D341Med (cell line): ENCODE measurements at places on chromosomes 2 and 18.

DNA sequence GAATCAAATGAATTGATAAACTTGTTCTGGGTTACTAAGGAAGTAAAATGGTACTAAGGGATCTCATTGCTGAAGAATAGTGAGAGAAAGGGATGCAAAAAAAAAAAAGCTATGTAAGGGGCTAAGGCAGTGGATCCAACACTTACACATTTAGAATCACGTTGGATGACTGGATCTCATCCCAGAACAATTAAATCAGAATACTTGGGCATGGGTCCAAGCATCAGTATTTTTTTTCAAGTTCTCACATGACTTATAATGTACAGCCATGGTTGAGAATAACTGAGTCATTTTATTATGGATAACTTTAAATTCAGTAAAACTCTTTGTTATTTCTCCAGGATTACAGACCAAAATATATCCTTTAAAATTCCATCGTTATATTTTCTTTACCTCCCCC is 8.5 kb downstream of the DSC1 start:
- DNase-seq, result no peak

DNA sequence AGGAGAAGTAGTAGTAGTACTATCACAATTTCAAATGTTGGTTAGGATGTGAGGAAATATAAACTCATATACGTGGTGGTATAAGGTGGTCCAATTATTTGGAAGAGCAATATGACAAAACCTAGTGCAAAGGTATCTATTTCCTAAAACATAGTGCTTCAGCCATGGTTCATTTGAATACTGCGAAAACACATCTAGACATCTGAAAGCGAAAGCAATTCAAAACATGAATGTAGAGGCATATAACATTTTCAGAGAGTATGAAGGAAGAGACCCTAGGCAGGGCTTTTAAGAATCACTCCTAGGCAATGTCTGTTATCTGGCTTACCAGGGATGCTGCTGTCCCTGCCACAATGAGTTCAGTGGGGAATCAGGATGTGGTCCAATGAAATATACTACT is 1085.8 kb downstream of the TDRD15 start:
- DNase-seq, result no peak

GRCh38 chr2:46229134-46230063 is 67.8 kb upstream of the EPAS1 start:
- no peak for DNase-seq

DNA sequence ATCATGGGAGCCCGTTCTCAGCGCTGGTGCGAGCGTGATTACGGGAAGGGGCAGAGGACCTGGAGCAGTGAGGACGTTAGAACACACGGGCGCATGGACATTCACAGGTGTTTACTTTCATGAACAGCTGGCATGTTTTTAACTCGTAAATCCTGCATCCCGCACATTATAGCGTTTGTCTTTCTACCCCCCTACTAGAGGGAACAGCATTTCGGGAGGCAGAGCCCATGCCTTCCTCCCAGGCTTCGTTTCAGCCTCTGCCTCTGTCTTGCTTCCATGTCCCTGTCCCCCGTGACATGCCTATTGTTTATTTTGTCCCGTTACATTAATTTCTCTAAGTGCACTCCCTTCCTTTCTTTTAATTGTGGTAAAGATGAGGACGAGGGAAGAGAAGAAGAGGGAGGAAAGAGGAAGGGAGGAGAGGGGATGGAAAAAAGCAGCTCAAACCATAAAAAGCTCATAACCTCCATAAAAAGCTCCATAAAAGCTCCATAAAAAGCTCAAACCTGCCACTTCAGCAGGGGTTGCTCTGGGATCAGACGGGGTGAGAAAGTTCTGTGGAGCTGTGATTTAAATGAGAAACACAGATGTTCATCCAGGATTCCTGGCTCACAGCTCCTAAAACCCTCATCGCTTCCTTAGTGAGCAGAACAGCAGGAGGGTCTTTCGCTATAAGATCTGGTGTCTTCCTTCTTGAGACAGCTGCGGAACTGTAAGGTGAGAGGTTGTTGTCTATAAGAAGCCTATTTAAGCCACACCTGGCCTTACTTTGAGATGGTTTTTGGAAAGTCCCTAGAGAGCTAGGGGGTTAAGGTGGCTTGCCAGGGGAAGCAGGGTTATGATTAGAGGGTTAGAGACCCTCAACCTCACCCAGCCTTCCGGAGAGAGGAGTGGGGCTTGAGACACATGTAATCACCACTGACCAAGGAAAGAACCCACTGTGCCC is 66.6 kb upstream of the SNTG2 start:
- no peak for DNase-seq
